ENCODE measurements at places on chromosomes 3 and 15. TPM values are rescaled to one million over a fixed set of nuclear protein-coding genes. Genes with fewer than 3 reads are reported as not detected.
A peak's percentile ranks its signal among the peaks of the same experiment; 100 is the strongest.

GRCh38 chr15:64430000-64430735 is 30.2 kb upstream of the ZNF609 start:
- DNase-seq, result peak; percentile 75

DNA sequence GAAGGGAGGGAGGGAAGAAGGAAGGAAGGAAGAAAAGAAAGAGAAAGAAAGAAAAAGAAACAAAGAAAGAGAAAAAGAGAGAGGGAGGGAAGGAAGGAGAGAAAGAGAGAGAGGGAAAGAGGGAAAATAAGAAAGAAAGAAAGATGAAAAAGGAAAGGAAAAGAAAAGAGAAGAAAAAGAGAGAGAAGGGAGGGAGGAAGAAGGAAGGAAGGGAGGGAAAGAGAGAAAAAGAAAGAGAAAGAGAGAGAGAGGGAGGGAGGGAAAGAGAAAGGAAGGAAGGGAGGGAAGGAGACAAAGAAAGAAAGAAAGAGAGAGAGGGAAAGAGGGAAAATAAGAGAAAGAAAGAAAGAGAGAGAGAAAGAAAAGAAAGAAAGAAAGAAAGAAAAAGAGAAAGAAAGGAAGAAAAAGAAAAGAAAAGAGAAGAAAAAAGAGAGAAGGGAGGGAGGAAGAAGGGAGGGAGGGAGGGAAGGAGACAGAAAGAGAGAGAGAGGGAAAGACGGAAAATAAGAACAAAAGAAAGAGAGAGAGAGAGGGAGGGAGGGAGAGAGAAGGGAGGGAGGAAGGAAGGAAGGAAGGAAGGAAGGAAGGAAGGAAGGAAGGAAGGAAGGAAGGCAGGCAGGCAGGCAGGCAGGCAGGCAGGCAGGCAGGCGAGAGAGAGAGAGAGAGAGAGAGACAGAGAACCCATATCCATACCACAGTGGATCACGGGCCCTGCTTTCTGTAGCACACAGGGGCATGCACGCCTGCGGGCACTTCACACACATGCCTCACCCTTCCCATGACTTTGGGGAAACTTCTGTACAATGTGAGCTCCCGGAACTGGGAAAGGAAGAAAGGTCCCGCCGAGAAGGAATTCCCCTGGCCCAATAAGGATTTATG is 52.5 kb downstream of the ADCY5 start:
- no peak for DNase-seq

DNA sequence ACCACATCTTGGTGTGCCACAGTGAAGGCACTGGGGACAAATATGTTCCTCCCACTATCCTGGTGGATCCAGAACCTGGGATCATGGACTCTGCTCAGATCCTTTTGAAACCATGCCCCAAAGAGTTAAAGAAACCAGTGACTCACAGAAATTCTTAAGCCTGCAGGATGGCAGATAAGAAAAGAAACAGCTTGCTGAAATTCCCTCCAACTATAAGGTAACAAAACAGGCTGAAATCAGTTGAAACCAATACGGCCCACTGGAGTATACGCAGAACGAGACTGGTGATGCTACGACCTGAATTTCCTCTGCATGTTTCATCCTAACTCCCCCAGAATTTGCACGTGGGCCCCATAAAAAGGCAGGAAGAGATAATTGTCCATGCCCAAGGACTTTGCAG is 209.6 kb downstream of the TJP1 start:
- DNase-seq, result no peak

DNA sequence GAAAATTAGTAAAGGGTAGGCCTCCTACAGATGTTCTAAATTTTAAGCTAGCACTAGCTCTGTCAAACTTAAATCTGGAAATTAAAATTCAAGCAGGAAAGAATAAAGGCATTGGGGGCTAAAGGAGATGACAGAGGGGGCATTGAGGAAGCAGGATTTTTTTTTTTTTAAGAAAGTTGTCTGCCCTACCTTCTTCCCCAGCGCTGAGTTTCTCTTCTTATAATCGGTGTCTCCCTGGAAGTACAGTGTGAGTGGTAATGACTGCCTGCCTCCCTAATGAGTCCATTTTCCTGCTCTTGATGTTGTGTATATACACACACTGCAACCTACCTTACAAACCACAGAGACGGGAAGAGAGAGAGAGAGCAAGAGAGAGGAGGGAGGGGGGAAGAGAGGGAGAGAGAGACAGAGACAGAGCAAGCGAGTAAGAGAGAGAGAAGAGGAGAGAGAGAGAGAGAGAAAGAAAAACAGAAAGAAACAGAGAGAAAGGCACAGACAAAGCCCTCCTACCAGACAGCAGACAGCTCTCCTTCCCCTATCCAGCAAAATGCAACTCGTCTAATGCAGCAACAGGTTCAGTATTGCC is 47.0 kb downstream of the ZBTB20 start:
- no peak for DNase-seq

DNA sequence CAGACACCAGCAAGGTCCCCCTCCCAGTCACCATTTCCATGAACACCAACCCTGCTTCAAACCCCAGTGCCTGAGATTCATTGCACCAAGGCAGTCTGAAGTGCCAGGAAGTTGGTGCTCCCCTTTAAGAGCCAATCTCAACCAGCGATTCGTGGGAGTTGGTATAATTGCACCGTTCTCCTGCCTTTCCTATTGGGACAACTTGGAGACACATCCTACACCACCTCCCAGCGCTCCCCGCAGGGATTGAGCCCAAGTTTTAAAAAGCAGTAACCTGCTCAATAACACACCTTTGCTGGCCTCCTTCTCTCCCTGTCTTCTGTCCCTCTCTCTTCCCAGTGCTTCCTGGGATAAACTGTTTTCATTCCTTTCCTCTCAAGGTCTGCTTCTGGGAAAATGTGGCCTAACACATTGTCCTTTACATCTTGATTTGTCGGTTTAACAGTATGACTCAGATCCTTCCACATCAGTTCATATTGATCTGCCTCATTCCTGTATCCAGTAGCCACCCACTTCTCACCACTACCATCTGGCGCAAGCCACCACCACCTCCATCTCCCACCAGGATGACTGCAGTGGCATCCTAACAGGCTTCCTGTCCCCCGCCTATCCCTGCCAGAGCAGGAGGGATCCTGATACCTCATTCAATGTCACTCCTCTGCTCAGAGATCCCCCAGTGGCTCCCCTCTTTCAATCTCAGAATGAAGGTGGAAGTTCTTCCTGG is 37.8 kb upstream of the HRH1 start:
- no peak for DNase-seq

SLC27A2 gene
- 0.33 TPM for total RNA-seq

CLN6 gene
- 7.6 TPM for total RNA-seq

RLBP1 gene
- not detected for total RNA-seq
